Activated CD4-positive, alpha-beta T cell treated with anti-CD3 and anti-CD28 coated beads for 24 hours (primary cell): ENCODE measurements at places on chromosomes 16 and 17.

DNA sequence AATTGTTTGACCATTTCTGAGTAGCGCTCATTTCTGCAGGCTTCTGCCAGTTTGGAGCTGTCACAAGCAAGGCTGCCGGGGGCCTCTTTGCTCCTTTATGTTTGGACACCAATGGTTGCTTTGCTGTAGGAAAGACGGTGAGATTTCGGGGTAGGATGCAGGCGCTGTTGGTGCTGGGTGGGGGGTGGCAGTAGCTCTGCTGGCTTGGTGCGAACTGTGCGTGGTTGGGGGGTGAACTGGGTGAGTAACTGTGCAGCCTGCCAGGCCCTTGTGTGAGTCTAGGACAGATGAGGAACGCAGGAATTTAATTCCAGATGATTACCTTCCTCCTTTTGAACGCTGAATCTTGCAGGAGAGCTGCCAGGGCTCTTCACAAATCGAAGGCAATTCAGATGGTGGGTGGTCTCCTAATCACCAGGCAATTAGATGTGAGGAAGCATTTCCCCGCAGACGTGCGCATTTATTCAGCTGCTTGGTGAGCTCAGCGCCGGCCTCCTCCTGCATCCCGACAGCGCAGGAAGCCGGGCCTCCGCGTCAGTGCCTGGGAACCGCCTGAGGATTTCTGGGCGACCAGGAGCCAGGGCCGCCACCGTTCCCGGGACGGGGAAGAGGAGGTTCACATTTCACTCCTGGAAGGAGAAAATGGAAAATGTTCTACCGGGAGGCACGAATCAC, 154.4 kb downstream of the FOXL1 start:
- DNase-seq = no peak

GRCh38 chr17:63609816-63610573, 9.3 kb downstream of the TACO1 start:
- DNase-seq = no peak

- DNase-seq = no peak
Measured at GRCh38 chr16:86508947-86509758, 1.2 kb upstream of the FOXF1 start.

DNA sequence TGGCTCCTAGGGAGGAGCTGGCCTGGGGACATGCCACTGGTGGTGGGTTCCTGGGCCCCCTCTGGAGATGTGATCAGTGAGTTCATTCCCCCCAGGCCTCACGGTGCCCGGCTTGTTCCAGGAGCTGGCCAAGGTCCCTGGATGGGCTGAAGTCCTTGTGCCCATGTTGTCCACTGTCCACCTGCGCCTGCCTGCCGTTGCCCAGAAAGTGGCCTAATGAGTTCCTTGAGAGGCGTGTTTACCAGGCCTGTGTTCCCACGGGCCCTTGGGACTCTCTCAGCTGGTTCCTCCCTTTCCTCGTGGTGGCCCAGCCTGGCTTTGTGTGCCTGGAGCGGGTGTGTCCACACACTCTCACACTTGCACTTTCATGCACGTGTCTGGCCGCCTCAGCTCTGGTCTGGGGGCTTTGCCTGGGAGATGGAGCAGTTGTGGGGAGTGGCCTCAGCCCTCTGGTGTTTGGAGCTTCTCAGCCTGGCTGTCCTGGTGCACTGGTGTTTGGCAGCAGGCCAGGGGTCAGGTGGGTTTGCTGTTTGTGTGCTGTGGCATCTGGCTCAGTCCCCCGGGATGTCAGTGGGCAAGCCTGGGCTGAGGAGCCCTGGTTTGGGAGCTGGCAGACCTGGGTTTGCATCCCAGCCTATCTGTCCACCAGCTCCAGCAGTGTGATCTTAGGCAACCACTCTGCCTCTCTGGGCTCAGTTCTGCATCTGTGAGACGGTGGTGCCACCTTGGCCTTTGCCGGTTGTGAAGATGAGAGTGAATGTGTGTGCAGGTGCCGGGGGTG, 18.0 kb downstream of the ADCY7 start:
- DNase-seq = no peak

- DNase-seq = no peak
Measured at GRCh38 chr17:79743614-79744013, 12.9 kb downstream of the ENPP7 start.

GRCh38 chr16:74169687-74170376, 126.8 kb upstream of the PSMD7 start:
- DNase-seq = no peak

DNA sequence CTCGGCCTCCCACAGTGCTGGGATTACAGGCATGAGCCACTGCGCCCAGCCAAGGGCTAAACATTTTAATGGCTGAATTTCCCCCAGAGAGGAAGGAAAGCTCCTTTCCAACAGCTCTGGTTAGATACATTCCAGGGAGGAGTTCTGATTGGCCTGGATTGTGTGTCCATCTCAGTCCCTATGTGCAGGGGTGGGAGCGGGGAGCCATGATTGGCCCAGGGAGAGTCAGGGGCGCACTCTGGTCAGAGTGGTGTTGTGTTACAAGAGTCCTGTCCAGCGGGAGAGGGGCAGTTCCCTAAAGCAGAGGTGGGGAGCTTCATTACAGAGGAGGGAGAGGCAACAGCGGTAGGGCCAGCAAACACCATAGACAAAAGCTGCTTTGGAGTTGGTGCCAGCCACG, 75.0 kb downstream of the RAP1GAP2 start:
- DNase-seq = no peak

- DNase-seq = no peak
Measured at GRCh38 chr17:56756536-56756935, 77.2 kb downstream of the C17orf67 start.
